Hematopoietic multipotent progenitor cell treated with erythropoietin and hydrocortisone succinate and interleukin-3 and kit ligand, for 15 days (in vitro differentiated cells): ENCODE measurements at places on chromosomes 16 and 17.

DNA sequence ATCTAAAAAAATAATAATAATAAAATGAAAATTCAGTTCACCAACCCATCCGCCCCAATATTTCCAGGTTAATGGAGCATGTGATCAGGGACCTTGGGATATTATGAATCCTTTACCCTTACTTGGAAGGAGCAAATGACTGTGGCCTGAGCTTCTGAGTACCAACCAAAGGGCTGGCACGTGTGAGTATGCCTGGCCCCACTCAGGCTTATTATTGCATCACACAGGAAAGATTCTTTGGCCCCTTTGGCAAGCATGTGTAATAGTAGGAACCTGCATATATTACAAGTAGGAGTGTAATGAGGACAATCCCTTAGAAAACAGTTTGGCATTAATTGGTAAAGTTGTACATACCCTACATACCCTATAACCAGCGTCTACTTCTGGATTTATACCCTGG, 7.2 kb upstream of the C17orf78 start:
- no peak for DNase-seq

- no peak for DNase-seq
These were observed 337.0 kb downstream of the UTP18 start for GRCh38 chr17:51597345-51597744.

DNA sequence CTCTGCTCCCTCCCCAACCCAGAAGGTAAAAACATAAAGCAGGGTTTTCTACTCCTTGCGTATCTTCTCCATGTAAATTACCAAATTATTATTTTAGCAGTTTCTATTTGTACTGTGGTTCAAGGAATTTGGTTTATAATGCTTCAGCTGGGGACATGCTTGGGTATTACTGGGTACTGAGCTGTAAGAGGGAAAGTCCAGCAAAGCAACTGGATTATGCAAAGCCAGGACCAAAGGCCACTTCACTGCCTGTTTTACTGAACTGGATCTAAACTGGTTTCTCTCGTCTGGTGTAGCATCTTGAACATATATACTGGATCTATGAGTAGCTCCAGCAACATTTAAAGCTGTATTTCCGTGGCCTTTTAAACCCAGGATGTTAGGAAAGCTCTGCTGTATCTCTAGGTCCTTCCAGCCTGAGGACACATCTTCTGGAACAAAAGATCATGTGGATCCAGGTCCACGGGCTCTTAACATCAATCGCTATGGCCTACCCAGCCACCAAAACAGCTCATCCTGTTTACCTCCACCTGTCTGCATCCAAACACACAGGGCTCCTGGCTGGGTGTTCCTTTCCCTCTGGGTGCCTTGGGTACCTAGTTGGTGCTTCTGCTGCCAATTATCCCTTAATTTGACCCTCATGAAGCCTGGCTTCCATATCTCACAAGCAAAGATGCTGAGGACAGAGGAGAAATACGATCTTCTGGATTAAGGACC, 7.2 kb downstream of the PMP22 start:
- no peak for DNase-seq

DNA sequence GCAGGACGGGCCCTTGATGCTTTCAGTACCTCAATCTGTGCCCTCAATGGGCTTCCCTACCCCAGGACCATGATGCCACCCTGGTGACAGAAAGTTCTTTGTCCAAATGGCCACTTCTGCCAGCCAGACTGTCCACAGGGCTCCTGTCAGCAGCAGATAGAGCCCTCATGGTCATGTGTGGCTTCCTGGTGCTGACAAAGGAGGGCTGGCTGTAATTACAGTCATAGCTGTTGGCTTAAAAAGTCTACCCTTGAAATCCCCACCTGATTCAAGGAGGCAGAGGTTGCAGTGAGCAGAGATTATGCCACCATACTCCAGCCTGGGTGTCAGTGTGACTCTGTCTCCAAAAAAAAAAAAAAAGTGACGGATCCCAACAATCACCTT, 3.3 kb downstream of the TRPV2 start:
- no peak for DNase-seq

- DNase-seq: no peak
These were observed 27.1 kb downstream of the ARSG start for GRCh38 chr17:68318103-68318991.

- no peak for DNase-seq
These were observed 183.6 kb downstream of the MAP2K6 start for GRCh38 chr17:69597898-69598692.

GRCh38 chr17:76013377-76013932, 12.8 kb downstream of the CDK3 start:
- DNase-seq: no peak
